ENCODE measurements at places on chromosomes 4 and X.

- no peak for DNase-seq
These were observed 416.6 kb upstream of the MAGEB18 start for GRCh38 chrX:25721564-25721963.

DNA sequence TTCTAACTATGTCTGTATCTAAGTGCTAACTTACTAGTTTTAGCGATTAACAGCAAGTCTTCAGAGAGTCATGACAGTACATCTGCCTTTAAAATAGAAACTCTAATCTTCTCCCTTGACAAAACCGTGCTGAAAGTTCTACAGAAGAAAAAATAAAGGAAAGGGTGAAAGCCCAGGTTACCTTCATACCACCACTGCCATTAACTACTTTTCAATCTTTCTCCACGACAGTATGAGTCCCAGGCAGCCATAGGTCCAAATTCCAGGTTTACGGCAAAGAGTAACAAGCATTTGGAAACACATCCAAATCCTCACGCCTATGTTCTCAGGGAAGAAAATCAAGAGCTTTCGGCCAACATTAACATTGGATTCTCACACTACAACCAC lies 12.4 kb upstream of the ZCCHC13 start:
- no peak for DNase-seq

DNA sequence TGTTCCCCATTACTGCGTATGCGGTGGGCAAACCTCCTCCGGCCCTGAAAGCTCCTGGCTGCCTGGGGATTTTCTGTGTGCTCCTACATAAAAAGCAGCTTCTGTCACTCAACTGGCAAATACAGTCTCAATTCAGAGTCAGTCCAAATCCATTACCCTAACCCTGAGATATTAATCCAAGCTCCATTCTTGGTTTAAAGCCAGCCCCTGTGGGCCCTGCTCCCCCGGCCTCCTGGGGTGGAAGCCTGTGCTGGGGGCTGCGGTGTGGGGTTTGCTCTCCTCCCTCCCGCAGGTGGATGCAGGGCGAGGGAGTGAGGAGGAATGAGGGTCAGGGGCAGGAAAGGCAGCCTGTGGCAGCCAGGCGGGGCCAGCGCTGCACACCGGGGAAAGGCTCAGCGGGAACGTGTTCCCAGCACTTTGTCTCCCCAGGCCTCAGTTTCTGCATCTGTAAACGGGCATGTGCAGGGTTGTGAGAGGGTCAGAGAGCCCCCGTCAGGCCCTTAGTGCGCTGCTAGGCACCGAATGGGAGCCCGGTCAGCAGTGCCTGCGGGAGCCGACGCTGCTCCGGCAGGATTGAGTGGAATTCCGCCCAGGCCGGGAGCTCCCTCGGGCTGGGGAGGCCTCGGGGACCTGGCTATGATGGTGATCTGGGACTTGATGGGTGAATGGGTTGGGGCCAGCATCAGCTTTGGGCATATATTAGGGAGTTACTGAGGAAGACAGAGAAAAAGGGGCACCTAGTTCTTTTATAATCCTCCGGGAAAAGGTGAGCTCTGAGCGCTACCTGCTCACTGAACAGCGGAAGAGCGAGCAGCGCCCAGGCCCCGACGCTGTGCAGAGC lies 6.3 kb upstream of the RGS12 start:
- DNase-seq: no peak

- no peak for DNase-seq
These were observed 99.7 kb downstream of the TLL1 start for GRCh38 chr4:165972747-165973146.

- no peak for DNase-seq
These were observed 230.8 kb upstream of the FTHL17 start for GRCh38 chrX:31302573-31303075.

DNA sequence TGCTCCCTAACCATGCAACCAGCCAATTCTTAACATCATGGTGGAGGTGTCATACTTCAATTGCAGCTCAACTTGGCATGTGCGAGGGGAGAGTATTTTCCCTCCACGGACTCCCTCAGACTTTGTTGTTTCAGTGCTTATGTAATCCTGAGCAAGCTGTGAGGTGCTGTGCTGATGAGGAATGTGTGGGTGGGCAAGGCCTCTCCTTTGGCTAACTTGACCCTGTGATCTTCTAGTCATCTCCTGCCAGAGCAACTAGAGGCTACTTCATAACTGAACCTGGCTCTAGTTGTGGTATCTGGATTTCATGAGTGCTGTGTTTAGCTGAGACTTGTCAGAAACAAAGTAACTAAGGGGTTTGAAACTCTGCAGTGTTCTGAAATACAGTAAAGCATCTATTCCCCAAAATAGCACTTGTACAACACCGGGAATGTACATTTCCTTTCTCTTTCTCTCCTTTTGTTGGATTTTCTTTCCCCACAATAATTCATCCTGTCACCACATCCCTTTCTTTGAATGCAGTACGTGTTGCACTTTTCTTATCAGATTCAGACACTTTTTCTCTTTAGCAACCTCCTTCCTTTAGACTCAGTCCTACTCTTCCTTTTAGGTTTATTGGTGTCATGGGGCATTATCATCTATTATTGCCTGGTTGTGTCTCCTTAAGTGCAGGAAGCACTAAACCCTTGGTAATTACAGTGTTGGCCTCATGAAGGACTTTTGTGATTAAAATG lies 415.2 kb upstream of the NR3C2 start:
- no peak for DNase-seq

- DNase-seq: no peak
These were observed 31.5 kb upstream of the HPGD start for GRCh38 chr4:174553828-174554227.

DNA sequence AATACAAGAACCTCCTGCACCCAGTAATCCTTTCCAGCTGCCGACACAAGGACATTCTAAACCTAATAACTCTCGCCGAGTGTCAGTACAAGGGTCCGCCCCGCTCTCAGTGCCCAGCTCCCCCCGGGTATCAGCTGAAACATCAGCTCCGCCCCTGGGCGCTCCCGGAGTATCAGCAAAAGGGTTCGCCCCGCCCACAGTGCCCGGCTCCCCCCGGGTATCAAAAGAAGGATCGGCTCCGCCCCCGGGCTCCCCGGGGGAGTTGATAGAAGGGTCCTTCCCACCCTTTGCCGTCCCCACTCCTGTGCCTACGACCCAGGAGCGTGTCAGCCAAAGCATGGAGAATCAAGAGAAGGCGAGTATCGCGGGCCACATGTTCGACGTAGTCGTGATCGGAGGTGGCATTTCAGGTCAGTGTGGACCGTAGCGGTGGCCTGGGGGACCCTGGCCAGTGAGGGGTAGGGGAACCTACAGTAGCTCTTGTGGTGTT lies at the start of gene MAOA:
Gene MAOA, plus strand, starts transcription at position 295 of the 490 bp plus-strand sequence. Its CDS starts 43 bp downstream, at position 338.
- peak; percentile 59 for DNase-seq

DNA sequence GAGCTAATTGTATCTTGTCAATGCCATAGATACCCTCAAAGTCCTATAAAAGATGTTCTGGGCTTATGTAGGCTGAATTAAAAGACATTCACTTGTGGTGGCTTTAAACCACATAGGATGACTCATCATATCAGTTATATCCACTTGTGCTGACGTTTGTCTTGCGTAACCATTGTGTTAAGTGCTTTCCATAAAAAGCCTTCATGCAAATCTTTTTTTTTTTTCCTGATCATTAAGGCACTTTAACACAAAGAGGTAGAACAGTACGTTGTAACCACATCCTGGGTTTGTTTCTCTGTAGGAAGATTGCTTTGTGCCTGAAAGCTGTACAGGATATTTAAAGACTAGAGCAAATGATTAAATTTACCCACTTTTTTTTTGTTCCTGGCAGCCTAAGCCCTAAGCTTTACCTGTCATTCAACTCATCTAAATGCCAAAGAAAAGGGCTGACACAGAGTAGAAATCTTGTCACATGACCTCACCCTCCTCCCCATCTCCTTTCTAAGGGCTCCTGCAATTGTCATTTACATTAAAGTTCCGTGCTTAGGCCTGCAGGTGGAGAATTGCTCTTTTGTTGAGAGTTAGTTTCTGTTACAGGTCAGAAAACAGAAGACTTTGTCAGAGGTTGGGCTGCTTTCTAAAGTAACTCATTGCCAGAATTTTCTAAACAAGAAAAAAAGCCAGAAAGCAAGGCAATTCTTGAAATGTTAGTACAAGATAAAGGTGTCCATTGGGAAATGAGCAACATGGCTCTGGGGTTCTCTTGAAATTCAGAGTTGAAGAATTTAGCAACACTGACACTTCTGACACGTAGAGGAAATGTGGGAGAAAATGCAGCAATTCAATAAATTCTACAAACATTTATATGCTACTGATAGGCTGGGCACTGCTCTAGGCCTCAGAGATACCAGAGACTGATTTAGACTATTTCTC lies 555.6 kb downstream of the PPARGC1A start:
- no peak for DNase-seq

- DNase-seq: no peak
These were observed 132.3 kb downstream of the ZNF330 start for GRCh38 chr4:141352909-141353525.

DNA sequence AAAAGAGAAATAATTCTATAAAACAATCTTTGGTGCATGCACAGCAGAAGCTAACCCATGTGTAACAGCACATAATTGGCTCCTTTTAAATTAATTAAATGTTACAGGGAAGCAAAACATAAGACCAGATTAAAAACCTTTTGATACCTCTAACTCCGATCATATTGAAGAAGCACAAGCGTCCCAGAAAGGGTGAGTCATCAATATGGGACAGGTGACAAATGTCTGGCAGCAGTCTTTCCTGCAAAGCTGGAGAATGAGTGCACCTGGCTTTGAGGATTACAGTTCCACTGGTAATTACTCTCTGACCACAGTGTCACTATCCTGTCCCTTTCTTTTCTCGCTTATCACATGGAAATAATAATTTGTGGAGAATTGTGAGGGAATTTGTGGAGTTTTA lies 94.6 kb downstream of the FAM9B start:
- no peak for DNase-seq

GRCh38 chrX:120769576-120770341 lies 105.9 kb downstream of the CT47B1 start:
- DNase-seq: no peak

GRCh38 chrX:72005046-72005445 lies 94.4 kb downstream of the NHSL2 start:
- DNase-seq: no peak

GRCh38 chrX:39850630-39851152 lies 247.1 kb downstream of the BCOR start:
- no peak for DNase-seq

- DNase-seq: no peak
These were observed 260.7 kb downstream of the INPP4B start for GRCh38 chr4:142585411-142585810.

Measured in midbrain (tissue), 1 donor.